ENCODE measurements at places on chromosomes 6 and 20.

- DNase-seq: no peak
Observed at GRCh38 chr6:41935685-41936072, 5.9 kb downstream of the CCND3 start.

DNA sequence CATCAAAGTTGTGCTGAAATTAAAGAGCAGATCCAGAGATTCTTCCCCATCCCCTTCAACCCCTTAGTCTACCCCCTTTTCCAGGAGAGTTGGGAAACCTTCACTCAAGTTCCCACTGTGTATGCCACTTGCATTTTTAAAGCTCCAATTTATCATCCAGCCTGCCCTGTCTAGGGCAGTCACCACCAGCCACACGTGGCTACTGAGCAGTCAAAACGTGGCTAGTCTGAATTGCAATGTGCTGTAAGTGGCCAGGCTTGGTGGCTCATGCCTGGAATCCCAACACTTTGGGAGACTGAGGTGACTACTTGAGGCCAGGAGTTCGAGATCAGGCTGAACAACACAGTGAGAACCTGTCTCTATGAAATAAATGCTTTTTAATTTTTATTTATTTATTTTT is 34.9 kb downstream of the ERGIC3 start:
- DNase-seq: no peak

- DNase-seq: no peak
Observed at GRCh38 chr6:47179286-47179685, 130.4 kb downstream of the TNFRSF21 start.

DNA sequence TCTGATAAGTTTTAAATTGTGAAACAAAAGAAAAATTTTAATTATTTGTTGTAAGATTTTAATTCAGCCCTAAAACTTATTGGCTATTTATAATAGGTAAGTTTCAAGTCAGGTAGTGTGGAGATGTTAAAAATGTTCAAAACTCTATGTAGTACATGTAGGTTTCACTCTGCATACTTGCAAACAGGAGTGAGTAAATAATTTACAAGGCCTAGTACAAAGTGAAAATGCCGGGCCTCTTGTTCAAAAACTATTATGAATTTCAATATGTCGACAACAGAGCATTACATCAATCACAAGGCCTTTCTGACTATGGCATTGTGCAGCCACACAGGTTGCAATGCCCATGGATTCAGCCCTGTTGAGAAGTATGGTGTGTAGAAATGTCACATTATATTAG is 80.9 kb upstream of the GRIK2 start:
- DNase-seq: no peak

- DNase-seq: no peak
Observed at GRCh38 chr6:40460380-40460779, 126.8 kb downstream of the LRFN2 start.

- no peak for DNase-seq
Observed at GRCh38 chr6:48990739-48991138, 472.3 kb downstream of the MMUT start.

GRCh38 chr6:127247114-127248096 is 19.3 kb upstream of the RNF146 start:
- DNase-seq: no peak
